ENCODE measurements at places on chromosomes 5 and 9. TPM values are rescaled to one million over a fixed set of nuclear protein-coding genes. Genes with fewer than 3 reads are reported as not detected.

CCDC107 gene
- 30.9 TPM for total RNA-seq

PCDHGB4 gene
- total RNA-seq: not detected

- no peak for DNase-seq
These were observed 340.3 kb downstream of the KDM4C start for GRCh38 chr9:7097785-7098752.

DNA sequence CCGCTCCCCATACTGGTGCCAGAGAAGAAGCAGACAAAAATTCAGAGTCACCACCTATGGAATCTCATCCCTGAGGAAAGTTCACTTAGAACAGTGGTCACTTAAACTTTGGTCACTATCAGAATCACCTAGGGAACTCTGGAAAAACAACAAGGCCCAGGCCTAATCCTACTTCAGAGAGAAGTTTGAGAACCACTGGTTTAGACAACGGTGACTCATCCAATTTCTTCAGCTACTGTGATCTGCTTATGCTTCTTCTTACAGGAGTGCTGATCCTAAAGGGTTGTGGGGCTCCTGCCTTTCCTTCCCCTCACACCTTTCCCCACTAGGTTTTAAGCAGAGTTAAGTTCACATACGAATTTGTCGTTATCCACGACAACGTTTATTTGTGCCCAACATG is 194.7 kb upstream of the KLF4 start:
- DNase-seq: no peak

- DNase-seq: no peak
These were observed 70.8 kb downstream of the ACTL7B start for GRCh38 chr9:108784998-108785397.

- DNase-seq: no peak
These were observed 141.5 kb upstream of the GAS1 start for GRCh38 chr9:87088621-87089365.

FAXDC2 gene
- not detected for total RNA-seq

SIT1 gene
- total RNA-seq: 195 TPM

SLC6A7 gene
- not detected for total RNA-seq

Data from activated CD4-positive, alpha-beta T cell treated with anti-CD3 and anti-CD28 coated beads, Interleukin-2, amount 10 ng/mL, durations not matched to agents 7 days and 5 days (primary cell).